ENCODE measurements at places on chromosomes 1 and 21. TPM values are rescaled to one million over a fixed set of nuclear protein-coding genes. Genes with fewer than 3 reads are reported as not detected.

Gene OLFM3
- 0.27 TPM for total RNA-seq

Gene PALMD
- under 0.01 TPM for total RNA-seq

Gene NPR1
- total RNA-seq: 0.27 TPM

Gene KLHL21
- 41.7 TPM for total RNA-seq

Gene C1QA
- total RNA-seq: 0.27 TPM

Gene LAX1
- 1.3 TPM for total RNA-seq

Gene CLEC20A
- total RNA-seq: 0.54 TPM

Gene EPHB2
- total RNA-seq: under 0.01 TPM

Gene S100B
- 0.81 TPM for total RNA-seq

Gene PCBP3
- total RNA-seq: 7.0 TPM

Gene BGLAP
- total RNA-seq: 1.9 TPM

Gene LCE2B
- total RNA-seq: not detected

Gene TRIM17
- total RNA-seq: 0.27 TPM

Gene HMGCS2
- not detected for total RNA-seq

Gene SNX27
- total RNA-seq: 11.8 TPM

Gene CFAP57
- total RNA-seq: under 0.01 TPM

Gene CFAP74
- total RNA-seq: not detected

Gene NCF2
- total RNA-seq: 3.0 TPM

Gene FHAD1
- under 0.01 TPM for total RNA-seq

Gene CRABP2
- 0.27 TPM for total RNA-seq

Gene GPR52
- 4.6 TPM for total RNA-seq

Gene MROH9
- not detected for total RNA-seq

Gene AK5
- 0.54 TPM for total RNA-seq

Gene OR2M3
- total RNA-seq: 0.27 TPM

Gene CD52
- total RNA-seq: 227 TPM

Gene SERPINC1
- under 0.01 TPM for total RNA-seq

Gene NTPCR
- 11.8 TPM for total RNA-seq

Gene CRYBG2
- total RNA-seq: under 0.01 TPM

Gene RNF11
- 37.7 TPM for total RNA-seq

Gene IQCC
- 1.3 TPM for total RNA-seq

Gene TCHH
- under 0.01 TPM for total RNA-seq

Measured in hematopoietic multipotent progenitor cell (in vitro differentiated cells).